HT-29 (cell line): ENCODE measurements at places on chromosomes 3 and 15.

- DNase-seq: no peak
Observed at GRCh38 chr3:123285066-123285465, 83.3 kb downstream of the SEC22A start.

- DNase-seq: peak; percentile 60
Observed at GRCh38 chr15:74723754-74724334, 1.5 kb downstream of the CYP1A1 start.

- DNase-seq: no peak
Observed at GRCh38 chr15:34776606-34777105, 18.7 kb downstream of the ACTC1 start.

GRCh38 chr15:67501836-67502461 lies 19.0 kb upstream of the C15orf61 start:
- DNase-seq: no peak

GRCh38 chr15:67761343-67761742 lies 64.0 kb upstream of the SKOR1 start:
- no peak for DNase-seq

DNA sequence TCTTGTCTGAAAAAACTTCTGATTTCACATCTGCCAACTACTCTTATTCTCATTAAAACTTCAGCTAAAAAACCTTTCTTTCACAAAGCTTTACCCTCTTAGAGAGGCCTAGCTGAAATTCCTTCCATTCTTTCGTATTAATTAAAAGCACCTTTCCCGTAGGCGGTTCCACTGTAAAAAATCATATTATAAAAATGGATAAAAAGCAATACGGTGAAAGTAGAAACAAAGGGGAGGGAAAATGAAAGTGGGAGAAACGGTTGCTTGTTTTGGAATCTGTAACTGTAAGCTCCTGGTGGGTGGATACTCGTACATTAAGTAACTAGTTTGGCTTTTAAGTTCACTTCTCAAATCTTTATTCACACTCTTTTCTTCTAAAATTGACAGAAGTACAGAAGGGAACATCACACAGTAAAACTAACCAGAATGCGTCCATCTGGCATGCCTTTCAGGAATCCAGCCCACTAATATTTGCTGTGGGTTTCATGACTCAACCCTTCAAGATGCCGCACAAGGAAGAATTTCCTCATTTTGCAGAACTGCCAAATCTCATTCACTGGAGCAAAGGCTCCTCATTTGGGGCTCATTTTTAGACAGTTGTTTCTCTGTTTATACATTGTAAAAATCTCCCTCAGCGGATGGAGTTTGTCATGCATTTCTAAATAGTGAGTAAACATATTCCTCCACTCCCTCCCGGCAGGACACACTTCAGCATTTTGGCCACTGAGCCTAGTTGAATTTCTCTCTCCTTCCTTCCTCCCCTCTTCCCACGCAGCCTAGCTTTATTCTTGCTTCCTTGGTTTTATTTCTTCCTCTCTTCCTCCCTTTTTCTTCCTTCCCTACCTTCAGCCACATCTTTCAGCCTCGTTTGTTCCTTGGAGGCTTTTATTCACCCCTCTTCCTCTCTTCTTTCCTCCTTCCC lies 419.5 kb upstream of the NAALADL2 start:
- peak; percentile 87 for DNase-seq

DNA sequence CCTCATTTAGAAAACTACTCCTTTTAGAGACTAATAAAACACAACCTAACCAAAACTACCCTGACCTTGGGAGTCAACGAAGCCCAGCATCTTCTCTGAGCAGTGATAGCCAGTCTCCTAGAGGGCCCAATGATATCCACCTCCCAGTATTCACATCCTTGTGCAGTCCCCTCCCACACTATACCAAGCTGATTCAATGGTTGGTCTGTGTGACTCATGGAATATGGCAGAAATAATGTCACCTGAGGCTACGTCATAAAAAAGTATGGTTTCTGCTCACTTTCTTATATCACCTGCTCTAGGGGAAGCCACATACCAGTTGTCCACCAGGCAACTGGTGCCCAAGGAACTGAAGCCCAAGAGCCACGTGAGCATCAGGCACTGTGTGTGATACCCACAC lies 21.4 kb upstream of the USF3 start:
- DNase-seq: no peak

DNA sequence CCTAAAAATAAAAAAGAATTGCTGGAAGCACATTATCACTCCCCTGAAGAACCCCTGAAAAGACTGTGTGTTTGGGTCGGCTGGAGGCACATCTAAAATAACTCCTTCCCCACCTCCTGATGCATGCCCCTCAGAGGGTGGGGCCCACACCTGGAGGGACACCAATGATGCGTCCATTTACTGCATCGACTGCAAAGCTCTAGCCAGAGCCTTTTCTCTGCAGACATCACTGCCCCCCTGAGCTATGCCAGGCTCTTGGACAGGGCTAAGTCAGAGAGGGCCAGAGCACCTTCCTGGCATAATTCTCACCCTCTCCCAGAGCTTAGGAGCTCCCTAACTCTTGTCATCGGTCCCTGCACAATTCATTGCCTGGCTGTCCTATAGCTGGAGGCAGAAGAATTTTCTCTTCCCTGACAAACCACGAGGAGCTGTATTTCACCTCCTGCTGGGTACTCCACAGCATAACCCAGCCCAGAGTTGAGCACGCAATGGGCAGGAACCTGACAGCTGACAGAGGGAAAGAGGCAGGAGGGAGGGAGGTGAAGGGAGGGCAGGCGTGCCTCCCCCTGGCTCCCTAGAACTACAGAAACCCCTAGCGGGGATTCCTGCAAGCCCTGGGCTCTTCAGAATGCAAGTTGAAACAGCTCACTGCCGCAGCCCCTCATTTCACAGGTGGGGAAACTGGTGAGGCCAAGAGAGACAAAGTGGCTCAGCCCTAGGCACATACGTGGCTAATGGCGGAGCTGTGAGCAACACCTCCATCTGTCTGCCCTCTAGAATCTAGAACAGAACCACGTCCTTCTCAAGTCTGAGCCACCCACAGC lies 46.6 kb downstream of the XXYLT1 start:
- no peak for DNase-seq

DNA sequence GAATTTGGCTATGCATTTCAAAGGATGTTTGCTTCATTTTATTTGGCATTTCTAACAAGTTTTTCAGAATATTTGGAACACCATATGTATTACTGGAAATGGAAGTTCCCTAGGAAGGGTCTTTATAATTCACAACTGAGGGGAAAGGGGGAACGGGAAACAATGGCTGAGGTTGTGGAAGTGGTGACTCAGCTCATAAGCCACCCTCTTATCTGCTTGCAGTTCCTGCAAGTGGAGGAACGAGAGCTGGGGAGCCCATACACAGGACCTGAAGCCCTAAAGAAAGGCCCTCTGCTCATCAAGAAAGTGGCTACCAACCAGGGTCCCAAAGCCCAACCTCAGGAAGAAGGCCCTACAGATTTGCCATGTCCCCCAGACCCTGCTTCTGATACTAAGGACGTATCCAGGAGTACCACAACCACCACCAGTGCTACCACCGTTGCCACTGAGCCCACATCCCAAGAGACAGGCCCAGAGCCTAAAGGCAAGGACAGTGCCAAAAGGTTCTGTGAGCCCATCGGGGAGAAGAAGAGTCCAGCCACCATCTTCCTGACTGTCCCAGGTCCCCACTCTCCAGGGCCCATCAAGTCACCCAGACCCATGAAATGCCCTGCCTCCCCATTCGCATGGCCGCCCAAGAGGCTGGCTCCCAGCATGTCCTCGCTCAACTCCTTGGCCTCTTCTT lies 37.9 kb downstream of the ESYT3 start:
- no peak for DNase-seq

- no peak for DNase-seq
Observed at GRCh38 chr3:162014284-162014683, 517.7 kb downstream of the OTOL1 start.

DNA sequence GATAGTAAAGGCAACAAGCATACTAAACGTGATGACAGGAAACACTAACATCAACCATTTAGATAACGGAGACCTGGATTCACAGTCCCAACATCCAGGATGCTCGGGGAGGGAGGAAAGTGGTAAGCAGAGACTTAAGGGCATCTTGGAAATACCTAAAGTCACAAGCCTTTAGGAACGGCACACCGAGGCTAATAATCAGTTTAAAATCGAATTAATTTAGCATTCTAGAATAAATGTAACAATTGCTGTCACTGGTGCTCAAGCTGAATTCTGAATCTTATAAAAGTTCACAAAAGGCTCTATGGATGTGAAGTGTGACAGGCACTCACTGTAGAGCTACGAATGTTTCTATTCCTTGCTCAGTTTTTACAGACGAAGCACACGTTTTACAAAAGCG lies 1.3 kb downstream of the CD47 start:
- DNase-seq: peak; percentile 33

DNA sequence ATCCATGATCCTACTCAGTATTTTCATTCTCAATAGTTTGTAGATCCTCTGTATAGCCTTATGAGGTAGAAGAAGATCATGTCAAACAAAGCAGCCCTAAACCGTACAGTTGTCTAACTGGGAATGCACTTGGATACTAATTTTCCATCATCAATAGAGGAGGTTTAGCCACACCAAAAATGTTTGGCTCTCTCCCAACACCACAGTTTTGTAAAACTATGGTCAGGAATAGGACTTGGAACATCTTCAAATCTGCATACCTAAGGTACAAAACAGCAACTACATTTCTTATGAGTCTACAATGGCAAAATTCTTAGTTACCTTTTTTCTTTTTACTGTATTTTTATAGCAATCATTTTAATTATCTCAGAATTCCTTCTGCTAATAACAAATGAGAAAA lies 1001.6 kb downstream of the ROBO2 start:
- DNase-seq: no peak

- DNase-seq: no peak
Observed at GRCh38 chr15:98147415-98147814, 186.9 kb downstream of the ARRDC4 start.

DNA sequence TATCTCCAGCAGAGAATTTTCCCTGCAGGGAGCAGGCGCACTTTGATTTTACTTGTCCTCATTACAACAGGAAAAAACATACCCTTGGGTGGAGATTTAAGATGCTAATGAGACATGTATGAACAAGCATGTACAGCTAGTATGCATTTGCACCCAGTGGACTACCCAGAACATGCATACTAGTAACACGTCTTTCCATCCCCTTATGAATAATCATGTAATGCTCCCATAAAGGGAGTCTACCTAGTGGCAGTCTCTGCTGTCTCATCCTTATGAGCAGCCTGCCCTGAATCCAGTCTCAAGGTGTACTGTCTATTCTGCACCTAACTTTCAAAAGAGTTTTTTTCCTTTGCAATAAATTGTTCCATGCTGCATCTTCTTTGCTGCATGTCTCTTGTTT lies 1222.0 kb downstream of the ROBO1 start:
- no peak for DNase-seq

GRCh38 chr3:16174026-16174355 lies 489 bp upstream of the GALNT15 start:
- no peak for DNase-seq

DNA sequence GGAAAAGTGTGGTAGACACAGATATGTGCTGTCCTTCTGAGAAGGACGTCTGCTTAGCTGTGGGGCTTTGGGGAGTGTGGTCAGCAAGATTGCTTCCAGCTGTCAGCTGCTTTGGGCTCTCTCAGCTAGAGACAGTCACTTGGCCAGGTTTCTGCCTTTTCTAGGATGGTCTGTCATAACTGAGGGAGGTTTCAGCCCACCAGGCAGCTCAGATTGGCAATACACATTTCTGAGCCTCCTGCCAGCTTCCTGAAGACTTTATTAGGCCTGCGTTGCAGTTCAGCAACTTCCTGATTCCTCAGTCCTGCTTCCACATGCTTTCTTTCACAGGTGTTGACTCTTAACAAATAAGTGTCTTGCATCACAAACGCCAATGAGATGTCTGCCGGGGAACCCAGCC lies 286.5 kb downstream of the SQOR start:
- peak; percentile 35 for DNase-seq

DNA sequence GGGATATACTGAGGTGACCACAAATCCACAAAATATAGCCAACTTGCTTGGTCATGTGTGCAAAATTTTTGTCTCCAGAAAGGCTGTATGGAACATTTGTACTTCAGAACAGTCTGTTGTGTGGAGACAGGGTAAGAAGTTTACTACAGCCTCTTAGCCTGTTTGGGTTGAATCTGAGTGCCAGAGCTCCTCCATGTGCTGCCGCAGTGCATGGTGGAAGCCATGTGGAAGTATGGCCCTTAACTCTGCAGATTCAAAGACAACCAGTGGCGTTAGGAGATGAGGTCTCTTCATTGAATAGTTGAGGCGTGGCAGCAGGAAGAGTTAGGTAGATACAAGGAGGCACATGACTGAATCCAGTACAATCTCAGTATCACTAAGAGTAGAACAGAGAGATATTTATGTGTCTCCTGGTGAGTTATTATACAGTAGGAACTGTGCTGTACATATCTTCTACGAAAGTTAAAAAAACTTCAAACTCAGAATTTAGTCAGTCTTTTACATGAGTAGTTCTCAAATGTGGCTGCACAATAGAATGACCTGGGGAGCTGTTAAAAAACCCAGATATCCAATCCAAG lies 9.4 kb downstream of the EIF2A start:
- DNase-seq: no peak

DNA sequence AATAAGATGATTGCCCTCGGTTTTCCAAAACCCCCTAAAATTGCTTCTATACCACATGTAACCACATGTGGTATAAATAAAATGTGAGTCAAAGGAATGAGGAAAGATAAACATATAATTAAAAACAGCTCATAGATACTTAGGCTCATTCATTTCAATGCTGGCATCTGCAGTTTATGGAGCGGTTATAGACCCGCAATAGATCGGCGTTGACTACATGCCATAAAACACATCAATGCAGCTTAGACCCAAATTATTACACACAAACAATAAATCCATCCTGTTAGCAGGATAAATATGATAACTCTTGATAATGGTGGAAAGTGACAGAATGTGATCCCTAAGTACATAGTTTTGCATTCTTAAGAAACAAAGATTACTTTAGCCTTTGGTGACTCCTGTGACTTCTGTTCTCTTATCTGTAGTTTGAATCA lies 143.7 kb downstream of the NR2F2 start:
- DNase-seq: peak; percentile 16

DNA sequence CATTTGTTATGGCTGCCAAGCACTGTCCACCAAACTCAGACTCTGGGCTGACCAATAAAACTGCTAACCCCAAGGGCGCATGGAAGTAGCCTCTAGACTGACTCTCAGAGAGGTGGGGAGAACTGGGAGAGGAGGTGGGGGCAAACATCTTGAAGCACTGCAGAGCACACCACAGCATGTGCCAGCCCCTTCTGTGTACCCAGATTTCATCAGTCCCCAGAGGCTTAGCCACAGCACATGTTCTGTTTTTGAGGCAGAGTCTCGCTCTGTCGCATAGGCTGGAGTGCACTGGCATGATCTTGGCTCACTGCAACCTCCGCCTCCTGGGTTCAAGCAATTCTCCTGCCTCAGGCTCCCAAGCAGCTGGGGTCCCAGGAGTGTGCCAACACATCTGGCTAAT lies 119.5 kb upstream of the SPATA12 start:
- no peak for DNase-seq

DNA sequence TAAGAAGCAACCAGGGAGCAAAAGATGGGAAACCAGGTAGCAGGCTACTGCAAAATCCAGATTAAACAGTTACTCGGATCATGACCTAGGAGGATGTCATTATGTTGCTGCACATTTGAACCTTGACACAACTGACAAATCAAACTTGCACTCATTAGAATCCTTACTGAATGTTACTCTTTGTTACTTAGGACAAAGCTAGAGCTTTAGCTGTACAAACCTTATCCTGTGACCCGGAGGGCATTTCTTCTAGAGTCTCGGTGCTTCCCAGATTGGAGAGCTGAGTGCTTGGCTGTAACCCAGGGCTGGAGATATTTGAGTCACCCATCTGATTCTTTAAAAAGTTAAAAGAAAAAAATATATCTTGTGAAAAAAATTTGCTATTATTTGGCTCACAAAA lies 43.4 kb downstream of the DCP1A start:
- DNase-seq: no peak
